HFFc6 (cell line): ENCODE measurements at places on chromosomes 7 and 10. TPM values are rescaled to one million over a fixed set of nuclear protein-coding genes. Genes with fewer than 3 reads are reported as not detected.

Gene PHKG1
- 0.30 to 0.74 TPM (median 0.50 TPM) in 3 replicates for total RNA-seq

Gene BBIP1
- total RNA-seq = 26.2 to 33.6 TPM (median 28.5 TPM) in 3 replicates

GRCh38 chr10:96366508-96366907 lies 7.7 kb upstream of the OPALIN start:
- H3K4me3 ChIP-seq = no peak overlapping the region
- DNase-seq = no peak
- no peaks in the 10 kb centered on the region for H3K36me3 ChIP-seq
- peaks cover 13% of the 10 kb centered on the region for H3K4me1 ChIP-seq
- no peak overlapping the region for H3K27ac ChIP-seq

GRCh38 chr10:45646384-45647050 lies 26.1 kb downstream of the ZFAND4 start:
- no peaks in the 10 kb centered on the region for H3K36me3 ChIP-seq
- no peak overlapping the region for H3K4me3 ChIP-seq
- DNase-seq = no peak
- H3K27me3 ChIP-seq = no peaks in the 10 kb centered on the region

- DNase-seq = no peak
- no peak overlapping the region for H3K4me3 ChIP-seq
- no peaks in the 10 kb centered on the region for H3K4me1 ChIP-seq
- H3K27ac ChIP-seq = no peak overlapping the region
- H3K27me3 ChIP-seq = no peaks in the 10 kb centered on the region; the same call in 1 of the 2 replicates
Measured at GRCh38 chr7:25549271-25549921, 321.1 kb upstream of the NPVF start.

- no peaks in the 10 kb centered on the region for H3K4me1 ChIP-seq
- no peaks in the 10 kb centered on the region for H3K36me3 ChIP-seq
- H3K4me3 ChIP-seq = no peak overlapping the region
- no peak overlapping the region for H3K27ac ChIP-seq
- H3K27me3 ChIP-seq = no peaks in the 10 kb centered on the region
- no peak for DNase-seq
Measured at GRCh38 chr10:130226012-130226411, 89.8 kb downstream of the GLRX3 start.
